ENCODE measurements at places on chromosomes 11 and 22.

DNA sequence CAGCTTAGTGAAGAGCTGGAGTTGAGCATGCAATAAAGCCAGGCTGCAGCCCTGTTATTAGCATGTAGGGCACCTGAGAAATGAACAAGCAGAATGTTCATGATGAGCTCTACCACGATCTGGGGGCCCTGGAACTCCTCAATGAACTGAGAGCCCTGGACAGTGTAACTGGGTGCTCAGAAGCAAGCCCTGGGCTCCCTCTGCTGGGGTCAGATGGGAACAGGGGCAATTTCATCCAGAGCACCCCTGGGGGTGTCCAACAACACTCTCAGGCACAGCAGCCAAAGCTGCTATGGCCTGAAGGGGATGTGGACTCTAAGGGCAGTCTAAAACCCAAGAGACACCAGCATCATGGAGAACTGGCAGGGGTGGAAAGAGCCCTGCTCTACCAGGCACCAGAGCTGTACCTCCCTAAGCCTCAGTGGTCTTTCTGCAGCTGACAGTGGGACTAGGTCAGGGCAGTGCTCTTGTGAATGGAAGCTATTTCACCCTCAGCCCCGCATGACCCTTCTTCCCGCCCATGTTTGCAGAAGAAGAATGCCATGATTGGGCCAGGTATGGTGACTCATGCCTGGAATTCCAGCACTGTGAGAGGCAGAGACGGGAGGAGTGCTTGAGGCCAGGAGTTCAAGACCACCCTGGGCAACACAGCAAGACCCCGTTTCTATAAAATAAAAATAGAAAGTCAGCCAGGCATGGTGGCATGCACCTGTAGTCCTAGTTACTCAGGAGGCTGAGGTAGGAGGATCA, 28.9 kb downstream of the THOC5 start:
- no peak for DNase-seq

GRCh38 chr11:111797145-111797581, 31.0 kb upstream of the PPP2R1B start:
- DNase-seq, result no peak

DNA sequence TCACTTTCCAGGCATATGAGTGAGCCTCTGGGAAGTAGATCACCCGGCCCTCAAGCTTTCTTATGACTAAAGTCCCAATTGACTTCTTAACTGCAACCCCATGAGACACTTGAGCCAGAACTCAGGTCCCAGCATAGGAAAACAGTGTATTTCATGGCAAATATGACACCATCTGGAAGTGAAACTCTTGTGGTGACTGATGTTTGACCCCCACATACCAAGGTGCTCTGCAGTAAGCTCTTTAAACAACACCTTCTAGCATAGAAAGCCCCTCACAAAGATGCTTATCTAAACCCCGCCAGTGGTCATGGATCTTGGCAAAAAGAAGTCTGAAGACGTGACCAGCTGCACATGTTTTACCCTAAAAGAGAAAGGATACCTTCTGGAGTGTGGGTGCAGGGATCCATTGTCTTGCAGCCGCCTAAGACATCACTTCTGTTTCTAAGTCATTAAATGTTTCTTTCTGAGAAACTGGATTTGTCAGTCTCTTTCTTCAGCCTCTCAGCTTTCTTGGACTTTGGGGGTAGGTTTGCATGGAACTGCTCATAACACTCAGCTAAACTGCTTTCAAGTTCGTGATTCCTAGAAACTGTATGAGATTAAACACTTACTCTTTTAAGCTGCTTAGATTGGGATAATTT, 7.4 kb upstream of the PELI3 start:
- no peak for DNase-seq

GRCh38 chr11:8679006-8679405, 3.5 kb downstream of the TRIM66 start:
- no peak for DNase-seq

DNA sequence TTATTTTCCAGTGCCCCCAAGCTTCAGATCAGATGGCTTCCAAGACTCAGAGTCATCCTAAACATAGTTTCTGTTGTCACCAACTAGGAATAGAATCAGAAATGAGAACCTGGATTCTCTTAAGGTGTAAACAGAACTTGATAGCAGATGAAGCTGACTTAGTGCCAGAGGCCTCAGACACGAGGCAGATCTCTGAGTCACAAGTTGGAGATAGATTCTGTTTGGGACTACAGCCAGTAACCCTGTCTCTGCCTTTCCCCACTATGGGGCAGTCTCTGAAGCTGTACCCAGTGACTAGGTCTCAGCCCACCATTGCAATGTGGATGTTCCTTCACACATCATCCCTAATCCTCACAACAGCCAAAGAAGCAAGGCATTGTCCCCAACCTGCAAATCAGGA, 25.4 kb downstream of the NEU3 start:
- DNase-seq, result no peak

GRCh38 chr22:19824926-19825339, 29.7 kb downstream of the GNB1L start:
- no peak for DNase-seq

GRCh38 chr22:40498420-40499208, 128.2 kb downstream of the SGSM3 start:
- no peak for DNase-seq

DNA sequence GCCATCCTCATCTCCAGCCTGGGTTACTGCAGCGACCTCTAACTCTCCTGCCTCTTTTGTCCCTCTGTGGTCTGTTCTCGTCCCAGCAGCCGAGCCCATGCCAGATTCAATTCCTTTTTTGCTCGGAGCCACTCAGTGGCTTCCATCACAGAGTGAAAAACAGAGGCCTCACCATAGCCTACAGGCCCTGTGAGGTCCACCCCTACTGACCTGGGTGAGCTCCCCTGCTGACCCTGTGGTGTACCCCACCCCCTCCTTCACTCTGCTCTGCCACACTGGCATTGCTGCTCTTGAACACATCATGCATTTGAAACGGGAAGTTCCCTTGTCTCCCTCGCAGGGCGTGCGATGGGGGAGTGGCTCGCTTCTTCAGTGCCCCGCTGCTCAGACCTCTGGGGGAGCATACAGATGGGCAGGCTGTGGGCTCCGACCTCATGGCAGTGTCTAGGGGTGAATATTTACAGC, 2.1 kb downstream of the AIP start:
- DNase-seq, result peak; percentile 44

GRCh38 chr11:33178443-33179180, 17.3 kb upstream of the CSTF3 start:
- no peak for DNase-seq

GRCh38 chr22:39662686-39663052, 92.1 kb downstream of the CACNA1I start:
- no peak for DNase-seq
